ENCODE measurements at places on chromosomes 2 and 18.

DNA sequence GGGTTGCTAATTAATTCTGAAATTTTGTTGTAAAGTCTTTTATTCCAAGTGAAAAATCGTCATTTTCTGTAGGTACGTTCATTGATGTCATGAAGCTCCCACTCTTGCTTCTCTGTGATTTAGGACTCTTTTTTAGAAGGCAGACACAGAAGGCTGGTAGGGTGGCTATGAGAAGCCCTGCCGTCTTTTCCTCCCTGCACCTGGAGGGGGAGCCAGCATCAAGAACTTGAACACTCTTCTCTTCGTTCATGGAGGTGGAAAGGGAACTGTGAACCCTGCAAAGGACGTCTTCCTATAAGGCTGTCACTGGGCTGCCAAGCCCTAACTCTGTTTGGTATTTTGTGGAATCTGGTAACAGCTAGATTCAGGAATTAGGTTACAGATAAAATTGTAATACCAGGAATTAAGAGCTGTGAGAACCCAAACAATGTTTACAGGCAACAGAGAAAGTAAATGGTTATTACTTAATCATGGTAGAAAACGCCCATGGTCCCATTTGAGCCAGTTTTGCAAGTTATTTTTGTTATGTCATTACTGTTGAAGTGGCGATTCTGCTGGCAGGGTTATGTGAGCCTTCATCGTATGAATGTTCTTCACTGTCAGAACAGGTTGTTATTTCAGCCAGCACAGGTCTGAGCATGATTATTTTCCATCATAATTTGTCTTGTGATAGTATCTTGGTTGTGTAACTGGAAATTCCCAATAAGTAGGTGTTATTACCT is 112.2 kb downstream of the OSBPL6 start:
- peak; percentile 9 for DNase-seq

DNA sequence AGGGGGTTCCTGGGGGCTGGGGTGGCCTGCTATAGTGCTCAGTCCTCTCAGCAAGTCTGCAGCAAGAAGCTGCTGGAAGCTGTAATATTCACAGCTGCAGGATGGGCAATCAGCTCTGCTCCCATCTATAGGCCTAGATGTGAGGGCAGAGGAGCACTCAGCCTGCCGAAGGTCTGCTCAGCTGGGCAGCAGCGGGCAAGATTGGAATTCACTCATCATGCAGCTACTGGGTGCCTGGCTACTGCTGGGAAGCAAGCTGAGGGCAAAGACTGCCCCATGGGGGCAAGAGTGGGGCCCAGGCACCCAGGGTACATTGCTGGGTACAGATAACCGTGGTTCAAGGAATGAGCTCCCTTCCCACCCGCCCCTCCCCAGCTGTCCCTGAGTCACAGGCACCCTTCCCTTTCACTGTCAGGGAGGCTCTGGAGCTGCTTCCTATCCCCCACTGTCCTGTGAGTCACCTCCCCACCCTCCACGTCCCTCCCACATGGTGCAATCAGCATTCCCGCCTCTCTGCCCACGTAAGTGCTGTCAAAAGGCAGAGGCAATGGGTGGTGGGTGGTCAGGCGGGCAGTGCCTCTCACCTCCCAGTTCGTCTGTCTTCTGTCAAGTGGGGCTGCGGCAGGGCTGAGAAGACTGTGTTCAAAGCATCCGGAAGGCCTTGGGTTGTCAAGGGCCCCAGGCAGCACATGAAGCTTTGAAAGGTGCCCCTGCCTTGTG is 169.2 kb downstream of the TRIM43 start:
- DNase-seq: no peak

GRCh38 chr18:79395761-79396404 is at the start of gene NFATC1:
Gene NFATC1, plus strand, starts transcription at chr18:79395930. Its CDS starts 295 bp downstream, at chr18:79396225.
- peak; percentile 35 for DNase-seq

GRCh38 chr2:207253666-207254345 is 88.1 kb upstream of the KLF7 start:
- no peak for DNase-seq

DNA sequence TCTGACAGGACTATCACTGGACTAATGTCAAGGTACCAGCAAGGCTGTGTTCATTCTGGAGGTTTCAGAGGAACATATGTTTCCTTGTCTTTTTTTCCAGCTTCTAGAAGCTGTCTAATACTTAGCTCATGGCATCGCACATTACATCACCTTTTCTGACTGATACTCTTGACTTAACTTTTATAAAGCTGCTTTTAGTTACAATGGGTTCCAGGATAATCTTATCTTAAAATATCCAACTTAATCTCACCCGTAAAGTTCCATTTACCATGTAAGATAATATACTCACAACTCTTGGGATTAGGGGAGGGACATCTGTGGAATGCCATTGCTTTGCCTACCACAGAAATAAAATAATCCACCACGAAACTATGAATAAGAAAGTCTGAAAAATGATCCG is 394.2 kb downstream of the CDH19 start:
- DNase-seq: no peak

GRCh38 chr2:164737612-164738081 is 104.0 kb downstream of the COBLL1 start:
- no peak for DNase-seq
